ENCODE measurements at places on chromosomes 4 and X.

DNA sequence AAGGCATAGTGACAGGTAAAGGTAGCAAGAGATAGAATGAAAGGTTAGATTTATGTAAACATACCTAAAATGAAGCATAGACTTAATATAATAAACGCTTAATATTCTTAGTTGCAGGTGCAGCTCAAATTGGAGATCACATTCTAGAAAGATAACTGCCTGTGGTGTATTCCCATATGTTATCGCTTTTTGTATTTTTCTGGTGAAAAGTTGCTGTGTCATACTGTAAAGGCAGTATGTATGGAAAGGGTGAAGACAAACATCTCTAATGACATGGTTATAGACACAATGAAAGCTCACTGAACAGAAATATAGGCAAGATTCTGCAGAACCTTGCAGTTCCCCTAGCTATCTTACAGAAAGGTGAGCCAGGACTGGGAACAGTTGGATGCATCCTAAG, 240.3 kb downstream of the DCLK2 start:
- no peak for DNase-seq

GRCh38 chrX:29947225-29947624, 268.1 kb upstream of the MAGEB2 start:
- DNase-seq, result no peak

- no peak for DNase-seq
Observed at GRCh38 chrX:53082773-53083616, 828 bp downstream of the TSPYL2 start.

DNA sequence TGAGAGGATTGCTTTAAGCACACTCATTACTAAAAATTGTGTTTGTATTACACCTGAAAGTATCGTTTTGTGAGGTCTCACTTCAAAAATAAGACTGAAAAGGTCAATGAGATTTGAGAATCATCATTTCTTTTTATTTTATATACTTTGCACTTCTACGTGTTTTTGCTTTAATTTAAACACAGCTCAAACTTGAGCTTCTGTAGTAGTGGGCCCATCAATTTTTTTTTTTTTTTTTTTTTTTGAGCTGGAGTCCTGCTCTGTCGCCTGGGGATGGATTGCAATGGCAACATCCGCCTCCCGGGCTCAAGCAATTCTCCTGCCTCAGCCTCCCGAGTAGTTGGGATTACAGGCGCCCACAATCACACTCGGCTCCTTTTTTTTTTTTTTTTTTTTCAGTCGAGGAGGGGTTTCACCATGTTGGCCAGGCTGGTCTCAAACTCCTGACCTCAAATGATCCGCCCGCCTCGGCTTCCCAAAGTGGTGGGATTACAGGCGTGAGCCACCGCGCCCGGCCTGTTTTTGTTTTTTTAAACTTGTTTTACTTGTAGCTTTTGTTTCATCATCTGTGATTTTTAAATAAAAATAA, 1.5 kb downstream of the GSTCD start:
- DNase-seq, result no peak

DNA sequence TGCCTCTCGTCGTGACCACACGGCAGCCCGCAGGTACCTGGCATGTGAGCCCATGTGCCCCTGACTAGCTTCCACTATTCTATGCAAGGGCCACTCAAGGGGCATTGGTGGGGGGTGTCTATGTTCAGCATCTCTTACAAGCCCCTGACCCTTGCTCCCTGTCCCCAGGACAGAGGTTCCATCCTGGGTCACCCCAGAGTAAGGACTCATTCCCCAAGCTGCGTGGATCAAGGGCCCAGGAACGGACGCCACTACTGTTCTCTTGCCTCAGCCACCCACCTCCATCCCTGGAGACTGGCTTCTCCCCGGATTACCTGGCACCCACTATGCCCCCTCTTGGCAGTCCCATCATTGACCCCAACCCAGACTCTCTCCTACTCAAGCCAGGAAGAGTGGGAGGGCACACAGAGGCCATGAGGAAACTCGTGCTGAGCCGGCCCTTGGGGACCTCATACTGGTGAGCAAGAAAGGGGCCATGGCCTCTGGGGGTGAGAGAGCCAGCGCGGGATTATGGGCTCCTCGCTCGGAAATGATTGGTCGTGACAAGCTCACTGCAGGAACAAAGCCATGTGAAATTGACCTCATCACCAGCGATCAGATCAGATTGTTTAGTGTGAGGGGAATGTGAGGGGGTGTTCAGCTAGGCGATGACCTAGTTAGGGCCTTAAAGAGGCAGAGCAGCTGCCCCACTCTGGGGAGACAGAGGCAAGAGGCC, 50.1 kb upstream of the PJA1 start:
- no peak for DNase-seq

DNA sequence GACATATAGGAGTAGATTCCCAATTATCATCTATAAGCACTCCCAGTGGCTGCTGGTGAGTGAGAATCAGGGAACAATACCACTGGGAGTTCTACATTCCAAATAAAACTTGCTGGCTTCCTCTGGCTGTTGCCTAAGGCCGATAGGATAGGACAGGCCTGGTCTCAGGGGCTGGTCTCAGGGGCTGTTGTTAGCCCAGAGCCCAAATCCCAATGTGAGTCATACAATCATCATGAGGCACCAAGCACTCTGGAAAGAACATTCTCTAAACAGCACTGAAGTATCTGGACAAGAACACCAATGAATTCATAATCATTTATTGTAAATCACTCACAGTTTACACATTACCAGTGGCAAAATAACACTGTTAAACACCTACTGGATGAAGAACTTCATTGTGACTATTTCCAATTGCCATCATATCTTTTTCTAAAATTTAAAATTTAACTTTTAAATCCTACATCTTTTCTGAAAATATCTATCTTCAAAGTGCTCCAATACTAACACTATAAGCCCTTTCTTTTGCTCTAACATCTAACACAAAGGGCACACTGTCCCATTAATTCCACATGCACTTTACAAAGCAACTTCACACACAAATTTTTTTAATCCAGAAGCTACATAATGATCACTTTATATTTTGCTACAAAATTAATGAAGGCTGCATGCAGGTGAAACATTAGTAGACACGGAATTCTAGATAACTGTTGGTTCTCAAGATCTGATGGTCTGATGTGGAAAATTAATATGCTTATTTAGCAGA, 67.6 kb upstream of the TMEM150C start:
- DNase-seq, result no peak

GRCh38 chrX:24154490-24155034, 5.0 kb downstream of the ZFX start:
- no peak for DNase-seq

GRCh38 chr4:73450398-73451004, 14.5 kb downstream of the AFP start:
- DNase-seq, result no peak

DNA sequence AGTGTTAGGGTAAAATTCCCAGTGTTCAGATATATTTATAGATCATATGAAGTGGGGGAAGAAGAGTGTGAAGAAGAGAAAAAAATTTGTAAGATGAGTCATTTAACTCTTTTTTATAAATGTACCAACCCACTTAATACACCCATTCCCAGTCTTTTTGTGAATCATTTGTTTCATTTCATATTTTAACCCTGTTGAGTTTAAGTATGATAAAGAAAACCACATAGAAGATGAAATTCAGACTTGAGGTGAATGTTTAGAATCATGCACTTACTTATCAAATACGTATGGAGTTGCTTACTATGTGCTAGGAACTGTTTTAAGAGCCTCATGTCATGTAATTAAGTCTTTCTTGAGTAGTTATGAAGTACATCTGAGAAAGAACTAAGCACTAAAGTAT, 56.6 kb upstream of the DAPP1 start:
- no peak for DNase-seq

DNA sequence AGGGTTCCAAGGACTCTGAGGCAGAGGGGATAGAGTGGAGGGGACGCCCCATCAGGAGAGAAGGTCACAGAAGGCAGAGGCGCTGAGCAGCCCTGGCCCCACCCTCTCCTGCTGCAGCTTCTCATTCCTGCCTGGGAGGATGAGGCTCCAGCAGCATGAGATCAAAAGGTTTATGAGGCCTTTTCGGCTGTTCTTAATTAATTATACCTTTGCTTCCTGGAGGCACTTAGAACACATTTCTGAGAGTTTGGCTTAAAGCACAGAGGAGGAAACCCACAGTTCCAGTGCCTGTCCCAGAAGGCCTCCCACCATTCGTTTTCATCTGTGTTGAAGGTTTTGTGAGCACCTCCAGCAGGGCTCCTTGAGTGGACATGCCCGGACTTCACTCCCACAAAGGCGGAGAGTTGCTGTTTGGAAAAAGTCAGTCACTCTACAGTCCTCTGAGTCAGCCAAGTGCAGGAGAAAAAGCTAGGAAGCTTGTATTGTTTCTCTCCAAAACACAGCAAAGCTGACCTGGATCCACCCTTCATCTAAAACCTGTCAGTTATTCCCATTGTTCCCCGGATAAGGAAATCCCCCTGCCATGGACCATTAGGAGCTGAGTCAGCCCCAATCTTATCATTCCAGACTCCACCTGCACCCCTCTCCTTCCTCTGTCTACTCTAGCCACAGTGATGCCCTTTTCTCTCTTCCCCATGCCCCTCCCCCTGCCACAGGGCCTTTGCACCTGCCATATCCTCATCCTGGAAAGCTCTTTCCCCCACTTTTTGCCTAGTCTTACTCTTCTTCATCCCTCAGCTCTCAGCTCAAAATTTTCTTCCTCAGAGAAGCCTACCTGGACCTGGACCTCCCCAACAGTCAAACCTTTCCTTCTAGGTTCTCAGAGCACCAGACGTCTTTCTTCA, 276.8 kb downstream of the FBXW7 start:
- DNase-seq, result no peak

GRCh38 chr4:138677212-138677611, 338.4 kb upstream of the NOCT start:
- DNase-seq, result no peak

DNA sequence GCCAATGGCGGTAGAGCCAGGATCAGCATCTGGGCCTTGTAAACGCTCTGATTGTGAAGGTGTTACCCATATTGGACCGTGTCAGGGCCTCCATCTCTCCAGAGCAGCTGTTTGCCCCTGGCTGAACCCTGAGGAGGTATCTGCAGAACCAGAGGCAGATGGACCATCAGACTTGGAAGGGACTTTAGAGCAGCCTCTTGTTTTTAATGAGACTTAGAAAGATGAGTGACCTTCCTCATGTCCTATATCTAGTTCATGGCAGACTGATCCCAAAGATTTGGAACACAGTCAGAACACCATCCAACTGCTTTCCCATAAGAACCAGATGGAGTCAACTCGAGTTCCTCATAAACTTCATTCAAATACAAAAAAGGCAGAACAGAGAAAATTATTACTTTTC, 135.1 kb upstream of the MSX1 start:
- DNase-seq, result no peak

- DNase-seq, result no peak
Observed at GRCh38 chrX:1126738-1127137, 85.7 kb downstream of the CRLF2 start.

DNA sequence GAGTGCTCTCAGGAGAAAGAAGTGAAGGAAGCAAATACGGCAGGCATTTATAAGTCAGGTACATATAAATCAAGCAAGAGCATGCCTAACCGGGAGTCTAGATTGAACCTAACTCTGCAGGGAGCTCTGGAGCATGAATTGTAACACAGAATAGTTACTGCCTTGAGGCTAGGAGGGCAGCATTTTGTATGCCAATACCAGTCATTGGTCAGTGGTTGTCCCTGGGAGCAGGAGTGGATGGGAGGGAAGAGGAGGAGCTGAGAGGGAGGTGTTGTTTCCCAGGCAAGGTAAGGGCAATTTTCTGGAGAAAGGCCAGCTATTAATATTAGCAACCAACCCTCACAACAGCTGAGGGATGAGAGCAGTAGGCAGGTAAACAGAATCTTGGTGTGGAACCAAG, 224.7 kb upstream of the DCAF8L1 start:
- no peak for DNase-seq
